ENCODE measurements at places on chromosomes 16 and 17.
A peak's percentile ranks its signal among the peaks of the same experiment; 100 is the strongest.

DNA sequence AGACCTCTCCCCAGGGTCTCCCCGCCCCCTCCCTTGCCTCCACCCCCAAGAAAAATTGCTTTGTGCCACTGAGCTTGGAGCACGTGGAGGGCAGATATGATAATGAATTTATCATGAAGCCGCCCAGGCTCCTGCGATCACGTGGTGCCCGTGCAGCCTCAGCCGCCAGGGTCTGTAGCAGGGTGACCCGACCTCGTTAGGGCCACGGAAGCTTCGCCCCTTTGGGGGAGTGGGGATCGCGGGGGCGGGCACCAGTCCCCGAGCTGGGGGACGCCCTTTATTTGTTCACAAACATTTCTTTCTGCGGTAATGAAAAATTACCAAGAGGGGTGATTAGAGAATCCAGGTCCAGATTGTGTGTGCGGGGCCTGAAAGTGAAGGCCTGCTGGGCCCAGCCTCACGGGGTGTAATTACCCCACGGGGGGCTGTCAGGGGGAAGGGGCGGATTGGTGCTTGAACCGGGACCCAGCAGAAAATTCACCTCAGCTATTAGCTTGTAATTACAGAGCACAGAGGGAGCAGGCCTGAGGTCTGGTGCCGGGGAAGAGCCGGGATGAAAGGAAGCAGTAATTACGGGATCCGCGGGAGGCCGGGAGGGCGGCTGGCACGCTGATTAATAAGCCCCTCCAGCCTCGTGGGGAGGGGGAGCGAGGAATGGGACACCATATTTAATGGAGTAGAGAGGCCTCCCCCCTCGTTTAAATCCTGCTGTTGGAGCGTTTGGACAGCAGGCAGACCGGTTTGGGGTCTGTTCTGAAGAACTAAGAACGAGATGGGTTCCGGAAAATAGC, 13.3 kb downstream of the GSE1 start:
- DNase-seq, result no peak

DNA sequence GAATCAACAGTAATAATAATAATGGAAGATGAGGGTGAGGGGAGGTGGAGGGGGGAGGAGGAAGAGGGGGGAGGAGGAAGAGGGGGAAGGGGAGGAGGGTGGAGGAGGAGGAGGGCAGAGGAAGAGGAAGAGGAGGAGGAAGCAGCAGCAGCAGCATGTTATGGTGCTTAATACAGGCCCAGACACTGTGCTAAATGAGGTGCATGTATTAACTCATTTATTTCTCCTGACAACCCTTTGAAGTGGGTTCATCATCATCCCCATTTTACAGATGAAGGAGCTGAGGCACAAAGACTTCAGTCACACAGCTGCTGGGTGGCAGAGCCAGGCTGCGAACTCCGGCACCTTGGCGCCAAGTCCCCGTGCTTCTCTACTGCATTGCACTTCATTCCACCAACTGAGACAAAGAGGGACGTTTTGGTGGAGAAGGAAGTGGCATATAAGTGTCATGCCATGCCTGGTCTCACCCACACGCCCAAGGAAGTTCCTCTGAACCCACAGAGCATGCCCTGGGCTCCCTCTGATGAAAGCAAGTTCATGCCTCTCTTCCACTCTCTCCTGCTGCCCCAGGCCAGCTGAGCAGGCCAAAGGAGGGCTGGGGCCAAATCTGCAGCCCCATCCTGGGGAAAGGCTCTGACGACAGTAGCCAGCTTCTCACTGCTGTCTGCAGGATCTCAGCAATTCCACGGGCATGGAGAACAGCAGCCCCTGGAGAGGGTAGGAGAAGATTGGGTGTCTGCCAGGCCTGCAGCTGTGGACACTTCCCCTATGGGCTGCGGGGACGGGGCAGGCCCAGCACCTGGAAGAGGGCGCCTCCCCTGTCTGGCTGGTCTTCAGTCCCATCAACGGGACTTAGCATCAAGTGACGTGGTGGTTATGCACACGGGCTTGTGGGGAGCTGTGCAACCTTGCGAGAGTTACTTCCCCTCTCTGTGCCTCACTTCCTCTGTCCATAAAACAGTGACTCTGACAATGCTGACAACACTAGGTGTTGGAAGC, 21.8 kb downstream of the XYLT1 start:
- no peak for DNase-seq

DNA sequence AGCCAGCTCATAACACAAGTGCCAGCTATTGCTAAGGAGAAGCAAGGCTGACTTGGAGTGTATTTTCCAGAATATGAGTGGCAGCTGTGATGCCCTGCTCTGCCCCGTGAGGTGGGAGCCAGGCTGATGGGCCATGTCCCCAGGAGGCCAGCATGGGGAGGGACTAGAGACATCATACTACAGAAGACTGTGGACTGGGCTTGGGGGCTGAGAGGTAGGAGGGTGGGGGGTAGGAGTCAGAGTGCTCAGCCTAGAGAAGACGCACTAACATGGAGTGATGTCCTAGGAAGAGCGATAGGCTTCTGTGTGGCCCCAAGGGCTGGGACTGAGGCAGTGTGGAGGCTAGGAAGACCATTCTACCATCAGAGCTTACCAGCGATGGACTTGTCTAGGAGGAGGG, 143.7 kb downstream of the WSCD1 start:
- no peak for DNase-seq

- DNase-seq, result peak; percentile 71
Observed at GRCh38 chr16:83802135-83802534, 5.6 kb upstream of the HSBP1 start.

DNA sequence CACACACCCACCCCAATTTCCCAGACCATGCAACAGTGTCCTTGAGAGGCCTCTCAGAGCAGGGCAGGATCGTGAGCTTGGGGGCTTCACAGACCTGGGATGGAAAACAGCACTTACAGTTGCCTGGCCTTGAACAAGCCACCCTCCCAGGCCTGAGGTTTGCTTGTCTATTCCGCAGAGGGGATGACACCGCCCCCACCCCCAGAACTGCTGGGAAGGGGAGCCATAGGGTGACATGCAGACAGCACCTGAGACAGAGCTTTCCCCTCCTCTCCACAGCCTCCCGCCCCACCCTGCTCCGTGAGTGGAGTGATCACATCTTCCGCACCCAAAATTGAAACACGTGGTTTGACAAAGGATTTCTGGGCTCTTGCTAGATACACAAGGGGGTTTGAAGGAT, 131.5 kb upstream of the TNRC6C start:
- DNase-seq, result no peak

DNA sequence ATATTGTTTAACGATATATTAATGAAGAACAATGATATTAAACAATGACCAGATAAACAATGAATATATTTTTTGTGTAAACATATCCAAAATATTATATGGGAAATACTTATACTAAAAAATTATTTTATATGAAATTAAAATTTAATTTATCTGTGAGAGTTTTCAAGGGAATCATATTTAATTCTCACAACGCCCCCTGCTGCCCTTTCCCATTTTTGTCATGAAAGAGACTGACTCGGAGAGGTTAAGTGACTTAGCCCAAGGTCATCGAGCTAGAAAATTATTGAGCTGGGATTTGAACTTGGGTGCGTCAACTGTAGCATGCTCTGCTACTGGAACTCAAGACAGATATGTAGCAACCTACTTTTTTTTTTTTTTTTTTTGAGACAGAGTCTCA, 7.2 kb upstream of the MYCBPAP start:
- DNase-seq, result no peak

DNA sequence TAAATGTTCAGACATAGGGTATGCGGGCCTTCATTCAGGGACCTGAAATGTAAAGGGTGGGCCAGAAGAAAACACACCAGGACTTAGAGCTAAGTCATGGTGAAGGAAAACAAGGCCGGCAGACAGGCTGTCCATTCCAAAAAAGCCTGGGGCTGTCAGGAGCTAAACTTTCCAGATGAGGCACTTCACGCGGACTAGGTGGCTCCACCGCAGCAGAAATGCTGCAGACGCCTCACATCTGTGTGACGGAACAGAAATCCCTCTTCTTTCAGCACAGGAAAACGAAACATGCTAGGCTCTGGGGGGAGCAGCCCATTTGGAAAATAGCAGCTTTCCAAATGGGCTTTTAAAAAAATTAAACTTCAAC, 88.7 kb downstream of the HS3ST3A1 start:
- DNase-seq, result no peak

DNA sequence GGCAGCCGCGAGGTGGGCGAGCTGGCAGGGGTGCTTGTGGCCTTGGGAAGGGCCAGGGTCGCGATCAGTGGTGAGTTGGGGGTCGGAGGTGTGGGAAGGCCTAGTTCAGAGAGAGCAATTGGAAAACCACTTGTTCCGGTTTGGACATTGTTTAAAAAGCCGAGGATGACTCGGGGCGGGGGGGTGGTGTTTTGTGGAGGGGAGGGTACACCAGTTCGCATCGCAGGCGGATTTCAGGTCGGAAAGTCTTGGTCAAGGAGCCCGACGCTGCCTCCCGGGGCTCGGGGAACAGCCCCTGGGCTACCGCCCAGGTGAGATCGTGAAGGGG, 66.4 kb downstream of the KPNA2 start:
- DNase-seq, result no peak

DNA sequence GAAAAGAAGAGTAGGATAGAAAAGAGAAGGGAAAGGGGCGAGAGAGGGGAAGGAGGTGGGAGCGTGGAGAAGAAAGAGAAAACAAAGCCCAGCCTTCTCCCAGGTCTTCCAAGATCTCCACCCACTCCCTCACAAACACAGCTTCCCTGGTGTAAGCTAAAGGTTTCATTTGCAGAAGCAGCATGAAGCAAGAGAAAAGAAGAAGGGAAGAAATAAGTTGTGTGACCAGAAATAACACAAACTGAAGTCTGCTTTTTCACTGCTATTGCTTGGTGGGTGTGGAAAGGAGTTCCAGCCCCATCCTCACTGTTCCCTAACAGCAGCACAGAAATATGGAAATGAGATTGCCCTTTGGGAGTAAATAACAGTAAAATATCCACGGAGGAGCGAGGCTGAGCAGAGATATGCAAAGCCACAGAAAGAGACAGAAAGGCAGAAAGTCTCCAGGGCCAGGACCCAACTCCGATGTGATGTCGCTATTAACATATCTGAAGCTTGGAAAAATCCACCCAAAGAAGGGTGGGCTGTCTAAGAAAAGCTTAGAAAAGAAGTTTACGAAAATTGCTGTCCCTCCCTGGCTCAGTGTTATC, 10.3 kb upstream of the GAS7 start:
- no peak for DNase-seq

DNA sequence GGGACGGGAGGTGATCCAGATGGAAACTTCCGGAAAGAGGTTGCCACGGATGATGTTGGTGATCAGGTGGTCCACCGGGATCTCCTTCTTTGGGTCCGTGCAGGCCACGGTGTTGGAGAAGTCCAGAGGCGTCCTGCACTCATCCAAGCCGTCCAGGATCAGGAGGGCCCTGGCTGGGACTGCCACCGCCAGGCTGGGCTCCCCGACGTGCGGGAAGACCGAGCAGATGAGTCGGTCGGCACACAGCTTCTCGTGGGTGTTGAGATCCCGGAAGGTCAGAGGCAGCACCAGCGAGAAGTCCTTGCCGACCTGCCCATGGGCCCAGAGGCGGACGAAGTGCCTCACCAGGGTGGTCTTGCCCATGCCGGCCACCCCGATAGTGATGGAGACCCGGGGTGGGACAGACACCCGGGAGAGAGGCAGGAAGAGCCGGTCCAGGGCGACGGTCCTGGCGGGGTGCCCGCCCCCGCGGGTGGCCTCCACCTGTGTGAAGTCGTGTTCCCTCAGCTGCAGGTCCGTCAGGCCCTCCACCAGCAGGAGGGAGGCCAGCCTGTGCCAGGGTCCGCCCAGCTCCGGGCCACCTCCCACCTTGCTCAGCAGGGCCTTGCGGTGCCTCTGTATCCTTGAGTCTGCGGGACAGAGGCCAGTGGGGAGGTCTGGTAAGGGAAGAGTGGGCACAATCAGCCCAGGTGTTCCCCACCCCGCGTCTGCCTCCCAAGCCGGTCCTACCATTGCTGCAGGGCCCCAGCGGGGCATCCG, 12.9 kb downstream of the NLRC3 start:
- no peak for DNase-seq

DNA sequence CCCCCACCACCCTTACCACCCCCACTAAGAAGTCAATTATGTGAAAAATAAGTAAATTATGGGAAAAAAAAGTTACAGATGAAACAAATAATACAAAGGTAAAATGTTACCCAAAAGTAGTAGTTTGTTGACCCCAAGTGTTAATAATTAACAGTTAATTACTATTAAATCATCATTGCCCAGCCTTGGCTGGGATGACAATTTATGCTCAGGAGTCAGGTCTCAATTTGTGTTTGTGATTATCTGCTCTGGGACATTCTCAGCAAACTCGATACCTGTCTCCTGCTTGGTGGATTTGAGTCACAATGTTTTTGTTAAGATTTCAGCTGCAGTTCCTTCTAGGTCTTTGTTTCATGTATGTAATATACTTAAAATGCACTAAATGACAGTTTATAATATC, 172.3 kb upstream of the IRX3 start:
- DNase-seq, result no peak

DNA sequence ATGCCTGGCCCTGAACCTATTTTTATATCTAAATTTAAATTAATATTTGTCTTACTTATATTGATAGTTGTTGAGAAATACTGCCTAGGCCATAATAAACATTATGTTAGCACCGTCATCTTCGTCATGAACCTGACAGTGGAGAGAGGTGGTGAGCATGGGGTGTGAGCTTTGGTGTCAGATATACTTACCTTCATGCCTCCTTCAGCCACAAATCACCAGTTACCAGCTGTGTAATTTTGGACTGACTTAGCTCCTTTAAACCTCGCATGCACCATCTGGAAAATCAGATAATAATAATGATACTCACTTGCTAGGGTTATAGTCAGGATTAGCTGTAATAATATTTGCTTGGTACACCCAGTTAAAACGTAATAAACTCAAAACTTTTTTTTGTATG, 35.0 kb downstream of the SNX29 start:
- no peak for DNase-seq

DNA sequence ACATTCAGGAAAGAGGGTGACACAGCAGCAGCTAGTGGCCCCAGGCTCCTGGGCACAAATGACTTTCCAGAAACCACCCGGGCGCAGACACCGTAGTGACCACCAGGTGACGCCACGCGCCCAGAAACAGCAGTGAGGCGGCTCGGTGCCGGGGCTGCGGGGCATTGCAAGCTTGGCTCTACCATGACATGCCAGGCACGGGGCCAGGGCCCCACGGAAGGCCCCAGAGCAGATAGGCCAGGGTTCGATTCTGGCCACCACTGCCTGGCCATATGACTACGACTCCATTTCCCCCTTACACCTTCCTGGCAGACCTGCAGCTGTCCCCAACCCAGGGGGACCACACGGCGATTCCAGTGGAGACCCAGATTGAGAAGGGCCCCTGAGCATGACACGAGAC, 6.7 kb downstream of the RHBDF1 start:
- no peak for DNase-seq

DNA sequence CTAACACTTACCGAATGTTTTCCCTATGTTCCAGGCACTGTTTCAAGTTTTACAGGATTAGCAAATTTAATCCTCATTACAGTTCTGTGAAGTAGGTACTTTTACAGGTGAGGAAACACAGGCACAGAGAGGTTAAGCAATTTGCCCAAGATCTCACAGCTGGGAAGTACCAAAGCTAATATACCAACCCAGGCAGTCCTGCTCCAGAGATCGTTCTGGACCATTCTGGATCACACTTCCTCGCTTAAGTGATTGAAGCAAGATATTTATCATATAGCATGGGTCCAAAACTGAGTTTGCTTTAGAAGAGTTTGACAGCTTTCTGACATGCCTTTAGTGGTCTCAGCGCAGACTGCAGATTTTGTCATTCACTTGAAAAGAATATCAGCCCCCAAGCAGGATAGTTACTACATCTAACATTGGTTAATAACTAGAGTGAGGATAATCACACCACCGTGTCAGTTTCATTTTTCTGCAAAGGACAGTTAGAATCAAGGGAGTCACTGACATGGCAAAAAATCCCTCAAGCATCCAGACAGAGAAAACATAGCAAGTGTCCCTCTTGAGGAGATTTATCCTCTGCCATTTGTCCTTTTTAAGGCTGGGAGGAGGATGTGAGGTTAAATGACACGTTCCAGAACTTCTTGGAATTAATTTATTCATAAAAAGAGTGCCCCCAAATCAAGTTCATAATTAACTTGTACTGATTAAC, 5.1 kb downstream of the HS3ST3B1 start:
- no peak for DNase-seq
